GM13976 (cell line): ENCODE measurements at places on chromosomes 3 and 15.

DNA sequence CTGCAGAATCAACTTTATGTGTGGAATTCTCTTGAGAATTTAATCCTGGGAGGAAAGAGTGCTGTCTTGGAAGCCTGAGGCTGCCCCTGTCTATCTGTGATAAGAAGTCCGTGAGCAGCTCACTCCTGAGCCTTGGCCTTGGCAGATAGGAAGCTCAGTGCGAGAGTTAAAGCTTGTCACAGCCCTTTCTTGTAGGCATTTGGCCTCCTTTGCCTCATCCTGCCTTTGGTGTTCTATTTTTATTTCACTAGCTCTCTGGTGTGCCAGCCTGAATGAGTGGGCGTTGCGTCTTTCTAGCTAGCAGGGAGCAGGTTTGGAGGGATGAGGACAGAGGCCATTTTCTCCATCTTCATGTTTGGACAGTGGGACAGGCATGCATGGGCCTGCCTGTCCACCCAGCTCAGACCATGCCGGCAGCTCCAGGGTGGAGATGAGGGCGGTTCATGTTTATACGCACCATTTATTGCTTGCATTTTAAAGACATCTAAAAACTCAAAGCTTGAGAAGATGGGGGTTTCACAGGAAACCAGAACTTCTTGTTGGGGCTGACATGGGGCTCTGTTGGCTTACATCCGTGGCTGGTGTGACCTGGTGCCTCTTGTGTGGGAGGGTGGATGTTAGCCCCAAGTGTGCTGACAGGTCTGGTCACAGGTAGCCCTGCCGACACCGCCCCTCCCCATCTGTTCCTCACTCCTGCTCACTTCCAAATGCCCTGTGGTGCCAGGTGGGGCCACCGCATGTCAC, 29.8 kb downstream of the IRAK2 start:
- DNase-seq, result peak; percentile 65

GRCh38 chr3:14125193-14126016, 553 bp downstream of the TMEM43 start:
- no peak for DNase-seq

DNA sequence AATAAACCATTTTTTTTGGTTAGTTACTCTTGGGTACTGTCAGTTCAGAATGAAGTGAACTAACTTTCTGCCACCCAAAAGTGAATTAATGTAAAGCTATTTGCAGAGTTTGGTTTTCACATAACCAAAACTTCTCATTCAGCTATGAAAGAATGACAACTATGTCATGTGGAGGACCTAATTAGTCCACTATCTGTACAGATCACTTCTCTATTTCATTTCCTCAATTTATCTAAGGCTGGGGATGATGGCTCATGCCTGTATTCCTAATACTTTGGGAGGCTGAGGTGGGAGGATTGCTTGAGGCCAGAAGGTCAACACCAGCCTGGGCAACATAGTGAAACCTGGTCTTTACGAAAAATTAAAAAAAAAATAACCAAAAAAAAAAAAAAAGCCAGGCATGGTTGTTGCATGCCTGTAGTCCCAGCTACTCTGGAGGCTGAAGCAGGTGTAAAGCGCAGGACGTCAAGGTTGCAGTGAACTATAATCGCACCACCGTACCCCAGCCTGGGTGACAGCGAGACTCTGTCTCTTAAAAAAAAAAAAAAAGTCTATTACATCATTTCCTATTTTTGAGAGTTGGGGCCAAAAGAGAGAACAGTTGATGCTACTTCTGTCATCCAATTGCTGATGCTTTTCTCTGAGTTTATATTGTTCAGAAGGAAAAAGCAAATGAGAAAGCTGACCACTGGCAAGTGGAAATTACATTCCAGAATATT, 8.7 kb downstream of the HYPK start:
- DNase-seq, result peak; percentile 65

DNA sequence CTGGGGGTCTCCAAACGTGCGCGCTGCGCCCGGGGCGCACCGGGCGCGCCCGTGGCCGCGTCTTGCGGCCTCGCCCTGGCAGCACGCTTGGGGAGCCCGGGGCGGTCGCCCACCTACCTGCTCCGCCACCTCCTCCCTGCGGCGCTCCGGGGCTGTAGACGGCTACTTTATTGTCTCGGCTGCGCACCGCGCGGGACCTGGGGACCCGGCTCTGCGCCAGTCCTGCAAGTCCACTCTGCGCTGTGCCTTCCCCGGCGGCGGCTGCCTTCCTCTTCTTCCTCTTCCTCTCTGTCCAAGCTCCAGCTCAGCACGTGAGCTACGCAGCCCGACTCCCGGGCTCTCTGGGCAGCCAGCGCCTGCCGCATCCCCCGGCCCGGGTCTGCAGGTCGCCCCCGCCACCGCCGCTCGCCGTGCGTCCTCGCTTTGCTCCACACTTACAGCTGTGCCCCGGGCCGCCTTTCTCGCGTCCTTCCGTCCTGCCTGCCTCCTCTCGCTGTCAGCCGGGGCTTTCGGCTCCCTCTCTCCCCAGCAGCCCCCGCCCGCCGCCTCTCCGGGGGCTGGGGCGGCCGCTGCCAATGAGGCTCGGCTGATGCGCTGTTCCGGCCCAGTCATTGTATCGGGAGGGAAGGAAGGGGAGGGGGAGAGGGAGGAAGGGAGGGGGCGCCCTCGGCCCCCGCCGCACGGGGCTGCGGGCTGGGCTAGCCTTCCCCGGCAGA, 156.4 kb upstream of the FRMD4B start:
- DNase-seq, result peak; percentile 23

GRCh38 chr3:46866720-46867549, 3.7 kb upstream of the MYL3 start:
- peak; percentile 88 for DNase-seq

DNA sequence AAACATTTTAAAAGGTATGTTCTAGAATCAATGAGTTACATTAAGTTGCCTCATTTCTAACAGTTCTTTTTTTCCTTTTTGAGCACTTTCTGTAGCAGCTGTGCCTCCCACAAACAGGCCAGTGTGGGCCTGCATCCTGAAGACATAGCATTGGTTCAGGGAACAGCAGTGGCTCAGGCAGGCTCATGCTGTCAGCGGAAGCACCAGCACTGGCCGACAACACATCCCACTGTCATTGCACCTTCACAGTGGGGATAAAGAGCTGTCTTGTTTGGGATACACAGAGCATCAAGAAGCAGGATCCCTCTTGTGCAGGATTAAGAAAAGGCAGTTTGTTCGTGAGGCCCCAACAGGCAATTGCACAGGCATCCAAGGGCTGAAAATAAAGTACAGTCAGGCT, 123.3 kb downstream of the MOBP start:
- no peak for DNase-seq

GRCh38 chr15:78205856-78206255, 28.5 kb downstream of the ACSBG1 start:
- no peak for DNase-seq

DNA sequence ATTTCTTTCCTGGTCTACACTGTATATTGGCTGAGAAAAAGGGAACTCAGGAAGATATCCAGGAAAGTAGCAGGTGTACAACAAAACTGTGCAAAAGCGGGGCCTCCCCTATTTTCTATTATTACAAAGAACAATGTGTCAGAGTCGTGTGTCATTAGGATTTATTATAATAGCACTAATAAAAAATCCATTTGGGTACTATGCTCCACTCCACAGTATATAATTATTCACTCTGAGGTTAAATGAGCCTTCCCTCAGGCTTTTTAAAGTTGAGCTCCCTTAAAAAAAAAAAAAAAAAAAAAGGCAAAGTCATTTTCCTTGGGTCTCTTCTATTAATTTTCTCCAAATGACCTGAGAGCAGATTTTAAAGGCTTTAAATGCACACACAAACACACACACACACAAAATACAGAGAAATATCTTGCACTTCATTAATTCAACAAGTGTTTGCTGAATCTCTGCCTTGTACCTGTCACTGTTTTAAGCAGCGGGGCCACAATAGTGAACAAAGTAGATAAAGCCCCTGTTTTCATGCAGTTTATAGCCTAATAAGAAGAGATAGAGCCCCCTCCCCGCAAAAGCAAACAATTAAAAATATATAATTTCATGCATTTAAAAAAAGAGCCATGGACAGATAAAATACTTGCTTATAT, 1.3 kb upstream of the DPP8 start:
- no peak for DNase-seq

DNA sequence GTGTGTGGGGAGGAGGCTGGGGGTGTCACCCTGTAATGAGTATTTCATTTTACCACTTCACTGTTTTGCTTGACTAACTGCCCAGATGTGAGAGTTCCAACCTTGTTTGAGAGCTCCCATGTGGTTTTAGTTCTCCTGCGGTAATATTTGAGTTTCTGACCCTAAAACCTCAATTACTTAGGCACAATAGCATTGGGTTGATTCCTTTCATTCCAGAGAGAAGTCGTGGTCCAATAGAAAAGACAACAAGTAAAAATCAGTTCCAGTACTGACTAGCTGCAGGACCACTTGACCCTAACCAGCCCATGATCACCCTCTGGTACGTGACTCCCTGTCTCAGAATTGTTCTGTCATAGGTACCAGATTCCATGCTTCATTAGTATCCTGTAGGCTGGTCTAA, 630.4 kb downstream of the CADM2 start:
- DNase-seq, result no peak

DNA sequence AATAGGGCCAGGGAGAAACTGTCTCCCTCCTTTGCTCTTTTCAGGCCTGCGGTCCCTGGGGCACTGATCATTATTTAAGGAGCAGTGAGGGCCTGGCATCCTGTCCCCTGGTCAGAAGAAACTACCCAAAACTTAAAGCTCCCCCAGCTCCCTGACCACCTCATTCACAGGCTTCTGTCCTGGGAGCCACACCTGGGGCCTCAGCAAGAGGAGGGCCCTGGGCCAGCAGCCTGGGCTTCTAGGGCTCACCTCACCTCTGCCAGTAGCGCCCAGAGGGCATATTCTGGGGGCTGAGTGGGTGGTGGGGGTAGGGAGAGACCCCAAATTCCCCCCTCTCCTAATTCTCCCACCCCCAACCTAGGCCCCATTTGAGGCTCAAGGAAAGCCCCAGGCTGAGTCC, 4.7 kb upstream of the GRM2 start:
- DNase-seq, result no peak

DNA sequence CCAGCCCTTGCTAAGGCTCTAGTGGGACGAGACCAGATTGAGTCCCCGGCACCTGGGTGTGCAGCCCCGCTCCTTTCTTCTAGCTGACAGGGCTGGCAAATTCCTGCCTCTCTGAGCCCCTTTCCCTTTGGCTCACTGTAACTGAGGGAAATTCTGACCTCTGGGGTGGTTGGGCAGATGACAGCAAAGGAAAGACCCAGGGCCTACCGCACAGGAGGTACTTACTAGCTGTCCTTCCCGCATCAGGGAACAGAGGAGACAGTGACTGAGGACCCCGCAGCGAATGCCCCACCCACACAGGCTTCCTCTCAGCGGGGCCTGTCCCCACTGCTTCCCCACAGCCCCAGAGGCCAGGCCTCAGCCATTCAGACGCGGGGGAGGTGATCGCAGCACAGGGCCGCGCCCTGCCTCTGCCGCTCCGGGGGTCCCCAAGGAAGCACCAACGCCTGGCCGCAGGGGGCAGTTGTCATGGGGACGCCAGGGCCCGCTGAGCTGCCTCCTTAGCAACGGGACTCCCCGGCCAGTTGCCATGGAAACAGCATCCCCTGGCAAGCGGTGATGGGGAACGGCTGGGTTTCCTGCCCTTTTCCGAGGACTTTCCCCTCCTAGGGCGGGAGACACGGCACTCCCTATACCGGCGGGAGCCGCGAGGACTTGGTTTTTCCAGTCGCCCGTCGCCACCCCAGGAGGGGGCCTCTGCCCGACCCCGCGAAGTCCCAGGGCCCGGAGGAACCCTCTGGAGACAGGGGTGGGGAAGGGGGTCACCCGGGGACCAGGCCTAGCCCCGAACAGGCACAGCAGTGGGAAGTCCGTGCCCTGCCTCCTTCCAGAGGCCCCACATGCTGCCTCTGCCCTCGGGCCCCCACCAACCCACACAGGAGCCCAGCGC, 50.1 kb downstream of the HCN4 start:
- peak; percentile 86 for DNase-seq

- DNase-seq, result no peak
Observed at GRCh38 chr3:33544126-33544525, 103.9 kb upstream of the UBP1 start.

DNA sequence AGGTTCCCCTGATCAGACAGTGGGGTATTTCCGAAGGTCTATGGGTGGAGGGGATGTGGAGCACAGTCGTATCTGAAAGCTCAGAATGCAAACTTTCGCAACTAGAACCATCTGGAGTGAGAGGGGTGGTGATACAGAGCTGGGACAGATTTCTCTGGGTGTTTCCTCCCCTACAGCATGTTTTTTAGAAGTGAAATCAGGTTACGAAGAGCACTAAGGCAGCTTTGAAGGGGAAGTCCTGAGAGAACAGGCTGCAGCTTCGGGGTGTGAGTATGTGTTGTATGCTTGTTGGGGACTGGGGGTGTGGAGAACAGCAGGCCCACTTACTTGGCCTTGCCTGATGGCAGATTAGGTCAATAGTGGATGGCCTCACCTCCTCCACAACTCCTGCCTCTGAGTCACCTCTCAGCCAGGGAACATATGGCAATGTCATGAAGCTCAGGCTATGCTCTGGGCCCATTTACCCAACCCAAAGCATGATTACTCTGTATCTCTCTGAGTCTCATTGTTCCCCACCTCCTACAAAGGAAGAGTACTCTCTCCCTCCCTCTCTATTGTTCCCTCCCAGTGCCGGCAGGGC, 107.2 kb upstream of the RASGRP1 start:
- no peak for DNase-seq

- DNase-seq, result no peak
Observed at GRCh38 chr15:65102912-65103311, 12.1 kb downstream of the UBAP1L start.

GRCh38 chr3:9408546-9408945, 11.1 kb downstream of the SETD5 start:
- no peak for DNase-seq

DNA sequence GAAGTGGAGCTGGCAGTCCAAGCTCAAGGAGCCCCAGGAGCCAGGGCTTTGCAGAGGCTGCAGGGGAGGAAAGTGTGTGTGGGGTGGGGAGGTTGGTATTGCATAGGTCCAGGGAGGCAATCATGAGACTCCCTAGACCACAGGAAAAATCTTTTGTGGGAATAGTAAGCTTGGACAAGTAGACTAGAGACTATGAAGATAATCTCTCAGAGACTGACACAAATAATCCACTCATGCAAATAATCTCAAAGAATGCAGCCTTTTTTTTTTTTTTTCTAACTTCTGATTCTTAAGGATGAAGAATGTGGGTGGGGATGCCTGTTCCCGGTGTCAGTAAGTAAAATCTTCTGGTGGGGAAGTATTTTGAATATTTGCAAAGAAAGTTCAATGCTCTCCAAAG, 113.7 kb downstream of the GREM1 start:
- DNase-seq, result no peak

- DNase-seq, result no peak
Observed at GRCh38 chr3:55755516-55756205, 268.6 kb upstream of the WNT5A start.

DNA sequence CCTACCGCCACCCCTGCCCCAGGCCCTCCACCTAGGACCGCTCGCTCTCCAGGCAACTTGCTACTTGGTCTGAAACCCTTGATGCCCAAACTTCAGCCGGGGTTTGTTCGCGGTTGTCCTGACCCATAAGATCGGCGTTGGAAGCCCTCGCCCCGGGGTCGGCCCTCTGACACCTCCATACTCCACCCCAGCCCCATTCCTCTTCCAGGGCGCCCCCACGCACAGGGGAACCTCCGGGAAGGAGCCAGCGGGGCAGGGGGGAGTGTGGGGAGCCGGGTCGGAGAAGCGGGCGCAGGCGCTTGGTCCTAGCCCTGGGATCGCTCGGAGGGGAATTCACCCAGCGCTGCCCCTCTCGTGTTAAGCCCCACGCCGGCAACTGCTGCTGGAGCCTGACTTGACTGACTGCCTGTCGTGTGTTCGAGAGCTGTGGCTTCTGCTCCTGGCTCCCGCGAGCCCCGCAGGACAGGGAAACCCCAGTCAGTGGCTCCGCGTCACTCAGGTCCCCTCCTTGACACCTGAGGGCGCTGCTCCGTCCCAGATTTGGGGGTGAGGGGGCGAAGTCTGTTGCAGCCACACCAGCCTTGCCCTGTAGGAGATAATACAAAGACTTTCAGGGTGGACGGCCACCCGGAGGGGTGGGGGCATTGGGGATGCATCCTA, 675 bp downstream of the RYR3 start:
- no peak for DNase-seq
